ENCODE measurements at places on chromosomes 7 and 10. TPM values are rescaled to one million over a fixed set of nuclear protein-coding genes. Genes with fewer than 3 reads are reported as not detected.

Gene CTAGE15
- total RNA-seq = not detected

Gene CYP2C19
- total RNA-seq = not detected

Gene CALY
- not detected for total RNA-seq

Gene PNLIPRP3
- not detected for total RNA-seq

Gene MRLN
- total RNA-seq = not detected

Gene H2BK1
- total RNA-seq = not detected

Gene OR6V1
- total RNA-seq = not detected

Gene MINDY4
- 9.5 TPM for total RNA-seq

Gene SORBS1
- total RNA-seq = 2.4 TPM

Gene TRIM50
- total RNA-seq = not detected

Gene CPA4
- total RNA-seq = 1.3 TPM

Gene ANKRD30A
- total RNA-seq = not detected

Gene SFRP4
- total RNA-seq = 1.5 TPM

Gene OLAH
- total RNA-seq = not detected

Gene ITPRID1
- not detected for total RNA-seq

Gene FBXW4
- total RNA-seq = 12.8 TPM

Gene HELLS
- total RNA-seq = 7.7 TPM

Gene FRMD4A
- 21.7 TPM for total RNA-seq

Gene OR2A7
- total RNA-seq = 0.20 TPM

Gene OR9A2
- total RNA-seq = not detected

Gene FAM25G
- not detected for total RNA-seq

Gene SEPHS1
- 22.8 TPM for total RNA-seq

Gene ASAH2
- total RNA-seq = 0.24 TPM

Gene METTL27
- total RNA-seq = 2.0 TPM

Gene NPFFR1
- total RNA-seq = not detected

Gene PRKAR2B
- total RNA-seq = 11.1 TPM

Gene PON1
- total RNA-seq = not detected

Gene ASZ1
- not detected for total RNA-seq

Gene NEUROD6
- not detected for total RNA-seq

Gene ZNF117
- 7.7 TPM for total RNA-seq

Gene SEC31B
- 1.4 TPM for total RNA-seq

Gene ENO4
- total RNA-seq = 0.20 TPM

Gene MEST
- total RNA-seq = 56.7 TPM

Gene SH2D4B
- not detected for total RNA-seq
